Right atrium auricular region (tissue), 2 donors: ENCODE measurements at places on chromosomes 7 and 10. TPM values are rescaled to one million over a fixed set of nuclear protein-coding genes. Genes with fewer than 3 reads are reported as not detected.

Gene CALML3
- not detected for total RNA-seq

Gene CYP2C18
- total RNA-seq, result not detected

Gene PTPN20
- 16.2 TPM for total RNA-seq

Gene CYP2C19
- not detected for total RNA-seq

Gene ANKRD22
- not detected for total RNA-seq

DNA sequence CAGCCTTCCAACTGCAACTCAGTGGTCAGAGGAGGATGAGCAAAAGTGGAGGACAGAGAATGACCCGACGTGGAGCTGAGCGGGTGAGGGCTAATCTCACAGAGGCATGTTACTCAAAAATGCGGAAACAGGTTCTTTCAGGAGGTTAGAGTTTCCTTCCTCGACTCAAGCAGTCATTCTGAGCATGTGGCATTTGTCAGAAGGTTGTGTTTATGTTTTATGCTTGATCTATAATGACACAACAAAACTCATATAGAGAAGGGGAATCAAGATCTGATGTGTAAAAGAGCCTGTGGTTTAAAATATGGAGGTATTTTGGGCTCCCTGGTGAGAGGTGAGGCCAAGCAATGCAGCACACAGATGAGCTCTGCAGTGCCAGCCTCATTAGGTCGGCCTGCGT, 311.4 kb downstream of the ADARB2 start:
- no peaks in the 10 kb centered on the region for H3K4me1 ChIP-seq
- DNase-seq, result no peak
- no peak overlapping the region for H3K27ac ChIP-seq

GRCh38 chr10:97234400-97234799, 48.6 kb upstream of the SLIT1 start:
- no peaks in the 10 kb centered on the region for H3K27me3 ChIP-seq
- H3K4me3 ChIP-seq, result no peak overlapping the region
- H3K27ac ChIP-seq, result no peak overlapping the region
- H3K36me3 ChIP-seq, result no peaks in the 10 kb centered on the region
- H3K4me1 ChIP-seq, result no peaks in the 10 kb centered on the region
- DNase-seq, result no peak

DNA sequence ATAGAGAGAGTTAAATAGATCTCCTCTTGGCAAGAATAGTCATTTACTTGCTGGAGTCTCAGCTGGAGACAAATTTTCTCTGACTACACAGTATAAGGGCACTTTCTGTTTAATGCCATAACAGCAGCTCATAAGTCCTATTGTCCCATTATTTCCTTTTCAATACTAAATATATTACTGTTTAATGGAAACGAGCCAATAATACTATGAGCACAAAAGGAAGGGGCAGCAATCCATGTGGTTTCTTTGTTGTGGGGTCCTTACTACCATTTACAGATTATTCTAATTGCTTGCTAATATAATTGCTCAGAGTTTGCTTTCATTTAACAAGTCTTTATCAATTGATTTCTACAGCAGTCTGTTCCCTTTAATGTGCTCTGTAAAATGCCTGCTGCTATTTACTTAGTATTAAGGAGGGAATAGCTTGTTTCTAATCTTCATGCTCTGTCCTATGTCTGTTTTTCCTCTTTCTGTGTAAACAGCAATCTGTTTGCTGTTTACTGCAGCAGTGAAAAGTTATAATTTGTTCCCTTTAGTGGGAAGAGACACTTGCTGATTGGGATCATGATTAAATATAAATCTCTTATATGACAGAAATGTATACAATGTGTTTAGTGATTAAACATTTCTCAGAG, 296.2 kb upstream of the SMIM30 start:
- DNase-seq, result no peak
- no peak overlapping the region for H3K4me3 ChIP-seq
- no peaks in the 10 kb centered on the region for H3K36me3 ChIP-seq
- H3K27me3 ChIP-seq, result no peaks in the 10 kb centered on the region
- no peak overlapping the region for H3K27ac ChIP-seq
